ENCODE measurements at places on chromosomes 6 and 20.

GRCh38 chr20:49306903-49307620 lies 29.2 kb upstream of the ZNFX1 start:
- no peak for DNase-seq

- no peak for DNase-seq
These were observed 139.0 kb downstream of the MTHFD1L start for GRCh38 chr6:151004383-151005024.

DNA sequence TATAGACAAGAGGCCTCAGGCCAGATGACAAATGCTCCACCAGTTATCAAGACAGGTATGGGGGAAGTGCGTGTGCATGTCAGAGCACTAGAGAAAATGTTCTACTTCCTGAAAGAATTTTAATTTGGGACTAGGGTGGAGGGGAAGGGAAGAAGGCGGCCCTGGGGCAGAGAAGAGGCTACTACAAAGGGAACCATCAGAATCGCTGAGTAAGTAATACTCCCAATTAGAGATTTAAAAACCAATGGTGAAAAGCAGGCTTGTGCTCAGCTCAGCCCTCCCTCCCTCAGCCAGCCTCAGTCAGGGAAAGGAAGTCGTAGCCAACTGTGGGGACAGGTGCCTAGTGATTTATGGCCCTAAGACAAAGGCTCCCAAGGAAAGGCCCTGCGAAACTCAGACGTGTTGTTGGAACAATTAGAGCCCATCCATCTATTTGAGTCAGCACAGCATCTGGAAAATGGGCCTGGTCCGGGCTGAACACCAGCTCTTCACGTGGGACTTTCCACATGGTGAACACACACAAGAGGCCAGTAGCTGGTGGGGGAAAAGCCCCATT lies 15.0 kb upstream of the MAFB start:
- DNase-seq, result no peak

DNA sequence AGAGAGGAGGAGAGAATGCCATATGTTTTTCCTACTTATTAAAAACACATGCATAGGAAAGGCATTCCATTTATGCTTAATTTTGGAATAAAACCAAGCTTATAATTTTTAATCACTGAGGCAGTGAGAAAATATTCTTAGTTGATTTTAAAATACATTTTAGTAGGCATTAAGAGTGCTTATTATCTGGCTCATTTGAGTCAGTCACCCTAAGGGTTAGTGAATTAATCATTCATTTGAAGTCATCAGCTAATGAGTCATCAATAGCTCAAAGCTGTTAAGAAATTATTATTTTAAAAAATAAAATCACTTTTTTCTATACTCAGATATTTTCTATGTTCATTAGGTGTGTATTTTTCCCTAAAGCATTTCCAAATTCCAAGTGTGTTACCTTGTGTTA lies 81.6 kb downstream of the TMEM200A start:
- DNase-seq, result no peak

GRCh38 chr6:105301756-105302616 lies 100.9 kb downstream of the PREP start:
- DNase-seq, result no peak

GRCh38 chr6:168089186-168090063 lies 10.4 kb upstream of the FRMD1 start:
- no peak for DNase-seq

GRCh38 chr6:15044146-15044882 lies 201.6 kb upstream of the JARID2 start:
- no peak for DNase-seq

DNA sequence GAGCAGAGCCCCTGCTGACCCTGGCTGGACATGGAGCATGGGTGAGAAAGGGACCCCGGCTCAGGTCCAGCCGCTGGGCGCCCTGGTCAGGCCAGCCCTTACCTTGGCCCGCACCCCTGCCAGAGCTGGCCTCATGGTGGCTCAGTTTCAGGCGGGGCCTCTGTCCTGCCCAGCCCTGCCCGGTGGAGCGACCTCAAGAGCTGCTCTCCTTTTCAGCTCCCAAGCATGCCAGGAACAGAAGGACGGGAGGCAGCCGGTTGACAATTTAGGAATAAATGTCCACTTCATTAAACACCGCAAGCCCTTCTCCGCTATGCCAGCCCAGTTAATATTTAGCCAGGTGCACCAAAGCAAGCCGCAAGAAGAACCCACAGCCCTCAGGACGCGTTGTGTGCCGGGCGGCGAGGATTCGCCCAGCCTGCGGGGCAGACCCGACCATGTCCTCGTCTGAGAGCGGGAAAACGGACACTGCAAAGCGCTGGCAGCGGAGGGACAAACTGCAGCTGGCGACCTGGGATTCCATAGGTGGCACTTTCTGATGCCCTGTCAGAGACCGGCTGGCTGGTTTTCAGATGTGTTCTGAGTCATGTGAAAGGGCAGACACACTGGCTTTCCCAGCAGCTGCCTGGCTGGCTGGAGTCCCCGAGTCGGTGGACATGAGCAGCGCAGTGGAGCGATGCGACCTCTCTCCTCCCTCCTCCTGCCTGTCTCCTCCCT lies 221.9 kb downstream of the TTLL2 start:
- DNase-seq, result no peak

- DNase-seq, result no peak
These were observed 70.6 kb upstream of the F13A1 start for GRCh38 chr6:6390849-6391602.

- no peak for DNase-seq
These were observed 17.2 kb downstream of the MAP1LC3A start for GRCh38 chr20:34575756-34576155.

DNA sequence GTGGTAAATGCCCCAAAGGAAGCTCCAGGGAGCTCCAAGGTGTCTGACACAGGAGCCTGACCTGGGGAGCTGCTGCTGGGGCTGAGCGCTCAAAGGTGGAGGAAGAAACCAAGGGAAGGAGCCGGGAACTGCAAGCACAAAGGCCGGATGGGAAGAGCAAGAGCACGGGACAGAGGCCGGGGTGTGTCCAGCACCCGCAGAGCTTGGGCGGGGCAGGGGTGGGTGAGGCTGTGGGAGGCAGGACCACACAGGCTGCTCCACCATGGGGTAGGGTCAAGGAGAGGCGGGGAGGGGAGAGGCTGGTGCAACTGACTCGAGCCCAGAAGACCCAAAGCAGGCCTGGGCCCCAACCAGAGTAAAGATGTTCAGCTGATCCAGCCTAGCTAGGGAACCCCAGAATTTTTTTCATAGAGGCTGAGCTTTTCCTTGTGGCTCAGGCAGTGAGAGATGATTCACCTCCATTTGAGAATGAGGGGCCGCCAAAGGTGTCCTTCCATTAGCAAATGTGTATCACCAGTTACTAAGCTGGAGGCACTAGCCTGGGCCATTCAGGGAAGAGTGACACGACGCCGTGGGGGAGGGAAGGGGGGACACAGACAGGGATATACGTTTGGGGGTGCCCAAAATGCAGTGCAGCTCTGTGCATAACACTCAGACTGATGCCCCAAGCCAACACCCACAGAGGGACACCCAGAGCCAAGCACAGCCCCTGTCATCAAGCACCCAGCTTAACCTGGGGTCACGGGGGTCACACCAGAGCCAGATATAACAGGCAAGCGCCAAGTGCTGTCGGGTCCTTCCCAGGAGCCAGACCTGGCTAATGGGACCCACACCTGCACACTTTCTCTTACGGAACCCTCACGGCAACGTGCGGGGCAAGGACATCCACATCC lies 21.3 kb upstream of the TLDC2 start:
- no peak for DNase-seq

DNA sequence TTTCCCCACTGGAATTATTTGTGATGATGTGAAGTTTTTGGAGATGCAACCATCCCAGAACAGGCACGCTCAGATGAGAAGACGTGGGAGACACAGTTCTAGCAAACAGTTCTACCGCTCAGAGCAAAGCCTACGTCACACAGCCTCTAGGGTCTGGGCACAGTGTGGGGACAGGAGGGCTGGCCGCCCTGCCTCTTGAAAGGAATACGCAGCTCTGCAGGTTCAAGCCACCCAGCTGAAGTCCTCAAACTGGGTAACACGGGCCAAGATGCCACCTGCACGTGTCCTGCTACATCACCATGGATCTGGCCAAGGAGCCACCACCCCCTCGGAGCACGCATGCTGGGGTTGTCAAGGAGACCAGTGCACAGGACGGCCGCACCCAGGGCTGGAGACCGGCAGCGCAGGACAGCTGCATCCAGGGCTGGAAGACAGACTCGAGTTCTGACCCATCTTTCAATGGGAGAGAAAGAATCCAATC lies 75.0 kb downstream of the NOL4L start:
- no peak for DNase-seq

- no peak for DNase-seq
These were observed 29.8 kb upstream of the NEDD9 start for GRCh38 chr6:11262242-11262641.

DNA sequence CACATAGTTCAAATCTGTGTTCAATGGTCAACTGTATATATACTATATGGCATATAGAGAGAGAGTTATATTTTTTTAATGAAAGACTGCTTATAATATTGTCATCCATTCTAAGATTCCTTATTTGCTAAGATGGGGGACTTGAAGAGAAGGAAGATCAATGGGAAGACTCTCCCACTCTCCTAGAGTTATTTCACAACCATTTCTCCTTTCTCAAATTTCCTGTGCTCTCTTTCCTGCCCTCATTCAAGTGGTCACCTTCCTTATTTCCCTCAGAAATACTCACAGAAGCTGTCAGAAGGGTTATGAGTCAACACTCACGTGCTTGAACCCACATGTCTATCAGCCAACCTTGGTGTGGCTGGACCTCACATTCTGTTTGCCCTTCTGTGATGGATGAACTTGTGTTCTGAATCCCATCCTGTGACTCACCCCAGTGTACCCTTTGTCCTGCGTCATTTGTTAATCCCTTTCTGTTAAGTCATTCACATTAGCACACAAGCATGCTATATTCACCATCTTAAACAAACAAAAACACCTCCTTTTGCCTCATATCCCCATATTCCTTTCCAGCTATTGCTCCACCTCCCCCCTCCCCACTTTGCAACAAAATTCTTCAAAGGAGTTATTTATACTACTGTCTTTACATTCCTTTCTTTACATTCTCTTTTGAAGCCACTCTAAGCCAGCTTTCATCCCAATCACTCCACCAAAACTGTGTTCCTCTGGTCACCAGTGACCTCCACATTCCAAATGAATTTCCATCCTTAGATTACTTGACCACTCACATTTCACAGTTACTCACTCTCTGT lies 279.3 kb upstream of the TCF21 start:
- no peak for DNase-seq

- no peak for DNase-seq
These were observed 53.6 kb upstream of the SMOC2 start for GRCh38 chr6:168387426-168387825.

GRCh38 chr20:31717478-31718201 lies 5.0 kb downstream of the BCL2L1 start:
- no peak for DNase-seq

- no peak for DNase-seq
These were observed 52.5 kb upstream of the SPTLC3 start for GRCh38 chr20:12956303-12956702.

DNA sequence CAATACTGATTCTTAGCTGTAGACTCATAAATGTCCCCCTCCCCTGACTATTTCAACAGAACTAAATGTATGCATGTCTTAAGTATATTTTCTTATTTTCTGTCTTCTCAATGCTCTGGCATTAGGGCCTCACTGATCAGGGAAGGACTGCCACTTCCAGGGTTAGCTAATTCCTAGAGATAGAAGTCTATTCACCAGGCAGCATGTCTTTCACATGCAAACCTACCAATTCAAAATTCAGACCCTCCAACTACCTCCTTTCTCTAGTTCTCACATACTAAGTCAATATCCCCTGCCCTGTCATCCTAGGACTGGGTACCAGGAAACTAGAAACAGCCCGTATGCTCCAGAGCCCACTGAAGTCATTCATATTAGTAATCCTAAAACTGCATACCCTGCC lies 132.3 kb downstream of the RALGAPA2 start:
- no peak for DNase-seq

- no peak for DNase-seq
These were observed 8.4 kb downstream of the GMDS start for GRCh38 chr6:2237001-2237400.

DNA sequence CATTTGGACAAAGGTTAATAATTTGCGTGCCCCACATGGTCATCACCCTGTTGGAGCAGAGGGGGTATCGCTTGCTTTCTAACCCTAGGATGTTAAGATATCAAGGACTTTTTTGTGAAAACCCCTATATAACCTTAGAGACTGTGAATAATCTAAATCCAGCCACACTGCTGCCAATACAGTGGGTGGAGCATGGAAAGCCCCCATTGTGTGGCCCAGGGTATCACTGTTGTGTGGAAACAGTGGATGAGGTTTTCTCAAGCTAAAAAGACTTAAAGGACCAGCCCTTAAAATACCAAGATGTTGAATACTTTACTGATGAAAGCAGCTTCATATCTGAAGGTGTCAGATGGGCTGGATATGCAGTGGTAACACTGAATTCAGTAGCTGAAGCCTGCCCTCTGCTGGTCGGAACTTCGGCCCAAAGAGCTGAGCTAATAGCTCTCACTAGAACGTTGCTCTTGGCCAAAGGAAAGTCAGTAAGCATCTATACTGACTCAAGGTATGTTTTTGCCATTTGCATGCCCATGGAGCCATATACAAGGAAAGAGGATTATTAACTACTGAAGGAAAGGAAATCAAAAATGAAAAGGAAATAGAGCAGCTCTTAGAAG lies 695.2 kb downstream of the PHF3 start:
- no peak for DNase-seq

- no peak for DNase-seq
These were observed 622.2 kb downstream of the DOK5 start for GRCh38 chr20:55097621-55098020.

- no peak for DNase-seq
These were observed 42.9 kb downstream of the FAM209B start for GRCh38 chr20:56575961-56576360.

- no peak for DNase-seq
These were observed 709.8 kb downstream of the EPM2A start for GRCh38 chr6:145025488-145025887.

GRCh38 chr6:118580585-118581419 lies 32.7 kb downstream of the PLN start:
- no peak for DNase-seq

DNA sequence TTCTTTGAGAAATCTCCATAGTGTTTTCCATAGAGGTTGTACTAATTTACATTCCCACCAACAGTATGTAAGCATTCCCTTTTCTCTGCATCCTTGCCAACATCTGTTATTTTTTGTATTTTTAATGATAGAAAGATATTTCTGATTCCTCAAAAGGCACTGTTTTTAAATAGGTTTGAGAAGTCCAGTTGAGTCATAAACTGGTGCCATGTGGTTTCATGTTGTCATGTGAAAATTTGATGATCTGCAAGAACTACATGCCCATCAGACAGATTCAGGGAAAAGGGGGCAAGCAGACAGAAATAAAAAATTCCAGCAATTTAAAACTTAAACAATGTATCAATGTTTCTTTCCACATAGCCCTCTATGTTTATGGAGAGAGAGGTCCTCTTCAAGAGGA lies 227.5 kb downstream of the KCNQ5 start:
- DNase-seq, result no peak

- DNase-seq, result no peak
These were observed 254.7 kb downstream of the NFATC2 start for GRCh38 chr20:51287628-51288413.

GRCh38 chr6:36402481-36402880 lies 15.0 kb upstream of the ETV7 start:
- no peak for DNase-seq

- no peak for DNase-seq
These were observed 31.9 kb upstream of the FABP7 start for GRCh38 chr6:122747573-122747972.

GRCh38 chr20:1327241-1327653 lies 1.7 kb downstream of the SDCBP2 start:
- no peak for DNase-seq

GRCh38 chr6:78607189-78607588 lies 260.2 kb upstream of the IRAK1BP1 start:
- DNase-seq, result no peak

Data from stimulated activated CD8-positive, alpha-beta memory T cell treated with anti-CD3 and anti-CD28 coated beads, Interleukin-4, amount 100 ng/mL, for 4 hours (primary cell).